ENCODE measurements at places on chromosomes 16 and 17.

GRCh38 chr17:71412803-71413202, 708.0 kb upstream of the SOX9 start:
- no peak for DNase-seq

- DNase-seq, result no peak
These were observed 221.7 kb downstream of the RPTOR start for GRCh38 chr17:80766290-80766855.

- DNase-seq, result no peak
These were observed 36.3 kb downstream of the SPECC1 start for GRCh38 chr17:20045476-20045875.

GRCh38 chr17:13337864-13338371, 263.8 kb downstream of the HS3ST3A1 start:
- DNase-seq, result no peak

DNA sequence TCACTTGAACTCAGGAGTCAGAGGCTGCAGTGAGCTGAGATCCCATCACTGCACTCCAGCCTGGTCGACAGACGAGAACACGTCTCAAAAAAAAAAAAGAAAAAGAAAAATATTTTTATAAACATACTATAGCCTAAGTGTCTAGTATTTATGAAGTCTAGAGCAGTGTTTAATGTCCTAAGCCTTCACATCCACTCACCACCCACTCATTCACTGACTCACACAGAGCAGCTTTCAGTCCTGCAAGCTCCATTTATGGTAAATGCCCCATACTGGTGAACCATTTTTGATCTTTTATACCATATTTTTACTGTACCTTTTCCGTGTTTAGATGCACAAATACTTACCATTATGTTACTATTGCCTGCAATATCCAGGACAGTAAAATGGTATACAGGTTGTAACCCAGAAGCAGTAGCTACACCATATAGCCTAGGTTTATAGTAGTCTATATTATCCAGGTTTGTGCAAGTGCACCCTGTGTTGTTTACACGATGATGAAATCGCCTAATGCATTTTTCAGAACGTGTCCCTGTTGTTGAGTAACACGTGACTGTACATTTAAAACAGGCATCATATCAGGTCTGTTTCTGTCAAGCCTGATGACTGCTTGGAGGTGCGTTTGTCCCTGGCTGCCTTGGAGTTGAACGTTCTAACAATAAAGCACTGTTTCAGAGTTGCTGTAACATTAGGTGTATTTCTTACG, 10.1 kb downstream of the NUDT7 start:
- DNase-seq, result no peak

- DNase-seq, result no peak
These were observed 12.5 kb upstream of the DPEP1 start for GRCh38 chr16:89600956-89601355.

GRCh38 chr17:19271780-19272357, 34.7 kb downstream of the EPN2 start:
- DNase-seq, result no peak

DNA sequence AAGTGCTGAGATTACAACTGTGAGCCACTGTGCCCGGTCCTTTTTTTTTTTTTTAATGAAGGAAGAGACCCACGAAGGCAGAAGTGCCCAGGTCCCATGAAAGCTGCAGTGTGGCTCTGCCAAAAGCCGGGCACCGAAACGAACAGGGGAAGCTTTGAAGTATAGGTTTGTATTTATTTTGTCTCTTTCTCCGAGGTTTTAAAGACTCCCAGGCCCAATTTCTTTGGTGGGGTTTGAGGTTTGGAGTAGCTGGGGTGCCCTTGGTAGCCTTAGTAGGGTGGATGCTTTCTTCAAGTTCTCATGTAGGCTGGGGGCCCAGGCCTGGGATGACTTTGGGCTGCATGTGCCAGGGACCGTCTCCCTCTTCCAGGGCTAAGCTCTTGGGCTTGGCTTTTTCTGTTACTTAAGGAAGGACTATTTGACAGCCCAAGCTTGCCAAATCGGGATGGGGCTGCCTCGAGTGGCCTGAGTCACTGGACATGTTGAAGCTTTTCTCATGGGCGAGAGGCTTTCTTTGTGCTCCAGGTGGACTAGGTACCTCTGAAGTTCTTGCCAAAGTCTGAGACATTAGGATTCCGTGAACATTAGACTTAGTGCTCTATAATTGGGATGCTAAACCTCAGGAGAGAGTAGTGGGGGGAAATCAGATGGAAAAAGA, 66.3 kb downstream of the WIPI1 start:
- DNase-seq, result no peak

- no peak for DNase-seq
These were observed 8.4 kb upstream of the SLC47A2 start for GRCh38 chr17:19724501-19725420.

- no peak for DNase-seq
These were observed 3.1 kb upstream of the MRPS34 start for GRCh38 chr16:1775846-1776671.

DNA sequence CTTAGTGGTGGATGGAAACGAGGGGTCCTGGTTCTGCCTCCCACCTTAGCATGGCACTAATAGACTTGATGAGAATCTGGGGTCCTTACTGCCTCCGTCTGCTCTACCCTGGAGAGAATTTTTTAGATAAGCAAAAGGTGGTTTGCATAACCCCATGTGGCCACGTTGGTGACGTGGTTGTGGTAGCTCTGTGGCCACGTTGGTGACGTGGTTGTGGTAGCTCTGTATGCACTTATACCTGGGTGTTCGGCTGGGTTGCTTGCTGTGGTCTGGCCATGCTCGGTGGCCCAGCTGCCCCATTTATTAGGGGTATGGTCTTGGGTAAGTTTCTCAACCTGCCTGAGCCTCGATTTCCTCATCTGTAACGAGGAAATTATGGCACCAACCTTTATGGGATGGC, 13.0 kb downstream of the SPIRE2 start:
- peak; percentile 31 for DNase-seq

DNA sequence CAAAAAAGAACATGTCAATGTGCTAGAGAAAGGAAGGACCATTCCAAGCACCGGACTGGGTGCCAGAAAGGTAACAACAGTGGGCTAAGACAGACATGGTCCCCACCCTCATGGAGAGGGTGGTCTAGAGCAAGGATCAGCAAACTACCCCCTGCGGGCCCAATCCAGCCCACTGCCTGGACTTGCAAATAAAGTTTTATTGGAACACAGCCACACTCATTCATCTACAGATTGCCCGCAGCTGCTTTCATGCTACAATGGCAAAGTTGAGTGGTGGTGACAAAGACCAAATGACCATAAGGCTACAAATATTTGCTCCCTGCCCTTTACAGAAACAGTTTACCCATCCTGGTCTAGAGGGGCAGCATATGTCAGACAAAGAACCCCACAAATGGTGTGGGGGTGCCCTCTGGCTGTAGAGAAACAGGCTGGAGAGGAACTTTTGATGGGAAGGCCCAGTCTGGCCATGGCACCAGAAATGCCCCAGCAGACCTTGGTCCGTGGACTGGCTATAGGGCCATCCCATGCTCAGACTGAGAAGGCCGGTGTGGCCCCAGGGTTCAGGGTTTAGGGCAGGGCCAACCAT, 15.2 kb downstream of the CDH5 start:
- no peak for DNase-seq
